ENCODE measurements at places on chromosomes 7 and 10.

DNA sequence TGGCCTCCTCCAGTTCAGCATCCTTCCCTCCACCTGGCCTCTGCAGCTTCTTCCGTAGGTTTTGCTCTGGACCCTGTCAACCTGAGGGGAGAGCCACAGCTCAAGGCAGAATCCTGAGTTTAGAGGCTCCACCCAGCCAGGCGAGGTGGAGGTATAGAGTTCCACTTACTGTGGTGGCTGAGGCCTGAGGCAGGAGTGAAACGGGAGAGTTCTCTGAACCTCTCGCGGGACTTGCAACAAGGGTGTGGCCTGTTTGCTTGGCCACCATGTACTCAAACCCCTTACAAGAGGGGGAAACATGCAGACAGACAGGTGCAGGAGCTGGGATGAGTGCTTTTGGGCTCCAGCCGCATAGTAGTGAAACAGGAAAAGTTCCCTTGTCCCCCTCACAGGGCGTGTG, 154.0 kb upstream of the C7orf33 start:
- no peak for DNase-seq

- no peak for DNase-seq
Observed at GRCh38 chr7:134636008-134636449, 10.6 kb upstream of the BPGM start.

GRCh38 chr10:103748020-103748419, 107.4 kb downstream of the SH3PXD2A start:
- peak; percentile 32 for DNase-seq

DNA sequence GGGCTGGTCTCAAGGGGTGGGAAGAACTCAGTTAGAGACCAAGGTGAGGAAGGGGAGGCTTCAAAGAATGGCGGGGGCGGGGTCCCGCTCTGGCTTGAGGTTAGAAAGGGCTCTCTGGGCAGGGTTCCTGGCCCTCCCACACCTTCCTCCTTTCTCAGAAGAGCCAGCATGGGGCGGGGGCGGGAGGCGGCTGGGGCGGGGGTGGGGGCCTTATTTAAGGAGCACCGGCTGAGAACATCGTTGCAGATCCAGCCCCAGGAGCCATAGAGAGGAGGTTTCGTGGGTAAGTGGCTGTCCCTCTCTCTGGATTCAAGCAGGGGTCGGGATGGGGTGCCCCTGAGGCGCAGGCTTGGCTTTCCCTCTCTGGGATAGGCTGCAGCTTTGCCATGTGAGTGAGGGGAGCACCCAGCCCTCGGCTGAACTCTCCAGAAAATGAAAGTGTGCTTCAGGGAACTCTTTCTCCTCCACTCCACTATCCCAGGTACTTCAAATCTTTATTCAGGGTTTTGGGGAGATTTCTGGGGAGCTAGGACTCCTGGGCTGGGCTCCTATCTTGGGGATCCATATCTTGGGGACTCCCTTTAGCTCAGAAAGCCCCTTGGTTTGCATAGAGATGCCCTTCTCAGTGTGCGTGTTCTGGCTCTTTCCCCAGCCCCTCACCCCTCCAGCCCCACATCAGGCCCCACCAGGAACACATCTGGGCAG, 3.3 kb upstream of the CUEDC2 start:
- peak; percentile 75 for DNase-seq

- DNase-seq: no peak
Observed at GRCh38 chr10:103855424-103855823, at the start of gene SH3PXD2A. SH3PXD2A (minus strand) TSS chr10:103855576; CDS start chr10:103855266, 310 bp downstream.

DNA sequence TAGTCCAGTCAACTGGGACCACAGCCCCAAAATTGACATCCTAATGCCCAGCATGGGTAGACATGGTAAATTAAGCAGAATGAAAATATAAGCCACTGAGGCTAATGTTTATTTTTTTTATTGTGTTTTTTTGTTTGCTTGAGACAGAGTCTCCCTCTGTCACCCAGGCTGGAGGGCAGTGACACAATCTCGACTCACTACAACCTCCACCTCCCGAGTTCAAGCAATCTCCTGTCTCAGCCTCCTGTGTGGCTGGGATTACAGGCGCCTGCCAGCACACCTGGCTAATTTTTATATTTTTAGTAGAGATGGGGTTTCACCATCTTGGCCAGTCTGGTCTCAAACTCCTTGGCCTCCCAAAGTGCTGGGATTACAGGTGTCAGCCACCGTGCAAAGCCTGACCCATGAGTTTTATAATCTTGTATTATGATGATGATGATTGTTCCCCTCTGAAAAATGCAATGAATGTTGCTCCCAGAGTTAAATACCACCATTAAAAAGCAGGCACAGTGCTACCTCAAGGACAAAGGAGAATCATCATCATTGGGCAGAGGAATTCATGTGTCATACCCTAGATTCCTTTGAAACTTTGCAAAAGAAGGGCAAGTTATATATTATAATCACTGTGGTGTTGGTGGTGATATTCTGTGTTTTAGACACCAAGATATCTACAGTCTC, 228.0 kb downstream of the PARD3 start:
- DNase-seq: no peak

- no peak for DNase-seq
Observed at GRCh38 chr10:64062793-64063192, 541.6 kb downstream of the REEP3 start.

DNA sequence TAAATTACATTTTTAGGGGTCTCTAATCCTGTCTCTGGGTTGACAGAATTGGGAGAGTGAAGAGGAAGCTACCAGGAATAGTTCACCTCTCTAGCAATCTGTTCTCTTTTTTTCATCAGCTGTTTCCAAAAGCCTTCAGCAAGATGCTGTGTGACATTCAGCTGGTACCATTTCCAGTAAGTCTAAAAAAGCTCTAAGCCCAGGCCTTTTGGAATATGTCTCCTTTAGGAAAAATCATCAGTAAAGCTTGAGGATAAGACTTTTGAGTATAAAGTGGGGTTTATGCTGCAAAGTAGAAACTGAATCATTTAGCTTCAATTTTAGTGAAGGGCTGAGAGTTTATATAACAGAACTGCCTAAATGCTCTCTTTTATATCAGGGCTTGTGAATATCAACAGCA, 81.5 kb downstream of the CCNY start:
- no peak for DNase-seq

DNA sequence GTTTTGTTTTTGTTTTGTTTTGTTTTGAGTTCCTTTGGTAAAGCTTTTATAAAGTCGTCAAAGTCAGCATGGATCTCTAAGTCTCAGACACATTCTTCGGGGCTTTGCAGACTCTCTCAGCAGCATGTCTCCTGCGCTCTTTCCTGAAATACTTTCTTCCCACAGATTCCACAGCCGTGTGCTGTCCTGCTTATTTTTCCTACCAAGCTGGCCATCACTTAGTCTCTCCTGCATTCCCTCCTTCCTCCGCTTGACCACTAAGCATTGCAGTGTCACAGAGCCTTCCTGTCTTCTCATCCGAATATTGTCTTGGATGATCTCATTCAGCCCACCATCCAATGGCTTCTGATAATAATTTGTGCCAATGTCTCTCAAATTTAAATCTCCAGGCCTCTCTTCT, 434.3 kb upstream of the C7orf33 start:
- no peak for DNase-seq

- DNase-seq: no peak
Observed at GRCh38 chr10:18542832-18543231, 108.6 kb downstream of the NSUN6 start.

DNA sequence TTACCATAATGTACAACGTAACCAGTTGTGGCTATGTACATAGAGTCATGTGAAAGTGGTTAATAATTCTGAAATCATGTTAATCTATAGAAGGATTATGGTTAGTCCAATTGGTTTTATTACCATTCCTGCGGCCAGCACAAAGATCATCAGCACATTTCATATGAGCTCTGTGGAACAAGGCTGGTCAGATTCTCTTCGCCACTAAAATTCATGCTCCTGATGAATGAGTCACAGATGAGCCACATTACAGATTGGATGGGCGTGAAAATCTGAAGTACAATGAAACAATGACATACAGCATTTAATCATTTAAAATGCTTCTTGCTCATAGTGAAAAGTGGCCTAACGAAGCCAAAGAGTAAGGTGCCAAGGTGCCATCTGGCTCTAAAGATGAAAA, 716.2 kb upstream of the PHF14 start:
- DNase-seq: no peak

- no peak for DNase-seq
Observed at GRCh38 chr10:6217611-6218010, 14.9 kb downstream of the PFKFB3 start.

DNA sequence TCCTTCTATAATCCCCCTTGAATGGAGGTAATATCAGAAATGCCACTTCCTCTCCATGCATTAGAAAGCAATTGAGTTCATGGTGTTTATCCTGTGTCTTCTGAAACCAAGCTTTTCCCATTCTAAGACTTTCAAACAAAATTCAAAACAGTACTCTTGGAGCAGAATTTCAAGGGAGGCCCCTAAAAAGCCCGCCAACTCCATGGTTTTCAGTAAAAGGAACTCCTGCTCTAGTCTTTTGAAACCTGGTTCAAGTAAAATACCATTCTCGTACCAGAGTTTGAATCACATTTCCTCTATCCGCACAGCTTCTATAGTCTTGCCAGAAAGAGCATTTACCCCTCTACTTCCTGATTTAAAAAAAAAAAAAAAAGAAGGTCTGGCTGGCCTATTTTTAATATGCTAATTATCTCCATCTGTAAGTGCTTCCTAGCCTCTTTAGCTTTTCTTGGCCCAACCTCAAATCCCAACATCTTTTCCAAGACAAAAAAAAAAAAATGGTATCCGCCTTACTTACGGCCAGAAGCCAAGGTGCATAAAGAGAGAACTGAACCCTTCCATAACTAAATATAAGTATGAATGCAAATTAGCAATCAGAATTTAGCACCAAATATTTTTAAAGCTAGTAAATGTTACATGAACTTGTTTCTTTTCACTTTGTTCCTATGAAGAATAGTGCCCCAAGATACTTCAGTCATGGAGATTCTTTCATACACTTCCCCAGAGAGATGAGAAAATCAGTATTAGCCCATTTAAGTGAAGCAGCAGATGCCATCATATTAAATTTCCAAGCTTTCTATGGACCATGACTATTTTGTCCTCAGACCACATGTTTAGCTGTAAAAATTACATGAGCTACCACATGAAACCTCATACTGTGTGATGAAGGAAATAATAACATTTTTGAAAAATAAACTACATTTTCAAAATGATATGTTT, 199.9 kb upstream of the FAM3C start:
- DNase-seq: no peak

DNA sequence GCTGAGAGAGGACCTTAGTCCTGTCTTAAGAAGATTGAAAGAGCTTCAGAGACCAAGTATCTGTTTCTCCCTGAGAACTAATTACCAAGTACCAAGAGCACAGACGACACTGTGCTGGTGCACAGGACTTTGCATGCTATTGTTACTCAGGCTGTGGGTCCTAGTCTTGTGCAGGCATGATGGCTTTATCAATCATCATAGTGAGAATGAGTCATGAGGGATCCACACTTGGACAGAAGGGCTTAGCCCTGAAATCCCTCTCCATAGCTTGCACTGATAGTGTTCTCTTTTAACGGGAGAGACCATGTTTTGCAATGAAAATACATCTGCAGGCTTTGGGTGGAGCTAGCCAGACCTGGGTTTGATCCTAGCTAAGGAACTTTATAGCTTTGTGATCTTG, 93.3 kb downstream of the SORCS3 start:
- DNase-seq: no peak

DNA sequence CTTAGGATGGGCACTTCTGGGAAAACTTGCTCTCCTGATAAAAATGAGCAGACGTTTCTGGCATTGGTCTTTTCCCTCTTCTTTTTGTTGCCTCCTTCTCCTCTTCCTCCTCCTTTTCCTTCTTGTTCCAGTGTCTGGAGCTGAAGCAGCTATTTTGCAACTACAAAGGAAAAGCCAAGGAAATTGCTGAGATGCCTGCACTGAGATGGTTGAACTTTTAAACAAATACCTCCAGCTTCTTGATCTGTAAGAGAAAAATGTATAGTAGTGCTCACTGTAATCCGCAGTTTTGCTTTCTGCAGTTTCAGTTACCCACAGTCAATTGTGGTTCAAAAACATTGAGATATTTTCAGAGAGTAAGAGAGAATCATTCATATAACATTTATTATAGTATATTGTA, 7.5 kb upstream of the SND1 start:
- no peak for DNase-seq

DNA sequence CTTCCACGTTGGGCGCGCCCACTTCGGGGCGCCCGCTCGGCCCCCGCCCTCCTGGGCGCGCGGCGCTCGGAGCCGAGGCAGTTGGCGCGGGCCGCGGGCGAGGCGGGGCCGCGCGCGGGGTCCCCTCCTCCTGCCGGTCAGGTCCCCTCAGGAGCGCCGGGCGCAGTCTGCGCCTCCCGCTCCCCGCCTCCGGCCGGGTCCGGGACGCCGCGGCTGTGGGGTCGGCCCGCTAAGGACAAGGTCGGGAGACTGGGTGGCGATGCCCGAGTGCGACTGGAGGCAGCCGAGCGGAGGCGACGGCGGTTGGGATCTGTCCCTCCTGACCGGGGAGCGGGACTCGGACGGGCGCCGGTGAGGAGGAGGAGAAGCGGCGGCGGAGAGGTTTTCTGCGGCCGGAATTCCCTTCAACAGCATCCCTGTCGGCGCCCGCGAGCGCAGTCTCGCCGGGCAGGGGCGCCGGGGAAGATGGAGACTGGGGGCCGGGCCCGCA, at the start of gene ATRNL1:
Gene ATRNL1, plus strand, starts transcription at position 80 of the 490 bp plus-strand sequence. Its CDS starts 386 bp downstream, at position 466.
- DNase-seq: no peak

- DNase-seq: no peak
Observed at GRCh38 chr7:142696456-142697179, 52.7 kb upstream of the PRSS1 start.

DNA sequence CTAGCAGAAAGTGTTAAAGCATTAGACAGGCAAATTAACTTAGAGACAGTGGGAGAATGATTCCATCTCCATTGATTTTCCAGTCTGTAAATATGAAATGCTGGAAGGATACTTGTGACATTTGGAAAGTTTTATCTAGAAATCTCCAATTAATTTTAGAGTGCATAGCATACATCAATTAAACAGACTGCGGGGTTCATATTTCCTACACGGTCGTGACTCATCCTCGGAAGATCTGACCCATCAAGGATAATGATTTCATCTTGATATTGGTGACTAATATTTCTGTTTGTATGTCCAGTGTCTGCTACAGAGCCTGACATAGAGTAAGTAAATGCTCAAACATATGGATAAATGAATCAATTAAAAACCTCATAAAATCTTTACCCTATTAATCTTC, 474.9 kb downstream of the KCNMA1 start:
- no peak for DNase-seq

DNA sequence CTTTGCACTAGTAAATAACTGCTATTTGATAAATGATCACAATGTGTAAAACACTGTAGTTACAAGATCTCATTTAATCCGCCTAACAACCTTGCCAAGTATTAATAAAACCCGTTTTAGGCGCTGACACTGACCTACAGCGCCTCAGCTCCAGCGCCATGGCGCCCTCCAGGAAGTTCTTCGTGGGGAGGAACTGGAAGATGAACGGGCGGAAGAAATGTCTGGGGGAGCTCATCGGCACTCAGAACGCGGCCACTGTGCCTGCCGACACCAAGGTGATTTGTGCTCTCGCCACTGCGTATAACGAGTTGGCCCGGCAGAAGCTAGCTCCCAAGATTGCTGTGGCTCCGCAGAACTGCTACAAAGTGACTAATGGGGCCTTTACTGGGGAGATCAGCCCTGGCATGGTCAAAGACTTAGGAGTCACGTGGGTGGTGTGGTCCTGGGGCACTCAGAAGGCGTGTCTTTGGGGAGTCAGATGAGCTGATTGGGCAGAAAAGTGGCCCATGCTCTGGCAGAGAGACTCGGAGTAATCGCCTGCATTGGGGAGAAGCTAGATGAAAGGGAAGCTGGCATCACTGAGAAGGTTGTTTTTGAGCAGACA, 1.1 kb upstream of the TNPO3 start:
- DNase-seq: no peak
